LoVo (cell line): ENCODE measurements at places on chromosomes 1 and 21.

GRCh38 chr1:167938080-167938636, 1.3 kb upstream of the MPC2 start:
- DNase-seq = no peak

DNA sequence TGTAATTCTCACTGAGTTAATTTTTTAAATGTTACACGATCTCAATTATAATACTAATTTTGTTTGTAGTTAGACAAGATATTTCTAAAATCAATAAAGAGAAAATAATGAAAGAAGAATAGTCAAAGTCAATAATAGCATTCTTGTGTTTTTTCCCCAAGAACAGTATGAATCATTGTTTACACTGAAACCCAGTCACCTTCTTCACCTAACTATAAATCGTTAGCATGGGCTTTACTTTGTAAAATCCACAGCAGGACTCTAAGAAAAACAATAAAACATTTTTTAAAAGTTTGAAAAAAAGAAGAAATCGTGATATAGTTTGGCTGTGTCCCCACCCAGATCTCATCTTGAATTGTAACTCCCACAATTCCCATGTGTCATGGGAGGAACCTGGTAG, 234.6 kb upstream of the LYPLAL1 start:
- DNase-seq = peak; percentile 2

DNA sequence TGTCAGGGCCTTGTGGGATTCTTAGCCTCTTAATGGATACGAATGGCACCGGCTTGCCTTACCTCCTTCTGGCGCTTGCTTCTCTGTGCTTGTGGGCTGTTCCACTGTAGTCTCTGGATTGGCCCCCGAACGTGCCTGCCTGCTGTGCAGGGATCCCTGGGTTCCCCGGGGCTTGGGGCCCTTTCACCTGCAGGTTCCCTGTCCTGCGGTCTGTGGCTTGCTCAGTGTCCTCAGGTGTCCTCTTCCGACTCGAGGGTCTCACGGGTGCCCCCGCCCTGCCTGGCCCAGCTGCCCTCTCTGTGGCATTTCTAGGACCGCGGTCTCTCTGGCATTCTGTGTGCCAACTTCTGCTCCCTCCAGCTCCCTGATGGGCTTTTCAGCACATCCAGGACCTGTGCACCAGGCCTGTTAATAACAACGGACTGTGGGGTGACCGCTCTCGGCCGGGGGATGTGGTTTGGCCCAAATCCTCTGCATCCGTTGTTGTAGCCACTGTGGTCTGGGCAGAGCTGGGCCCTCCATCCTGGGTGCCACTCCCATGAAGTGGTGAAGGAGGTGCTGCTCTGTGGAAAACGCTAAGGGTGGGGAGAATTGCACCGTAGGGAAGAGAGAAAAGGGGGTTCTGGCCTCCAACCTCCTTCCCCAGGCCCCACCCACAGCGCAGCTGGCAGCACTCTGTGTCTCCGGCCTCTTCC, 12.4 kb downstream of the COL18A1 start:
- no peak for DNase-seq

- DNase-seq = no peak
These were observed 21.1 kb downstream of the PLA2G4A start for GRCh38 chr1:186849826-186850225.

- no peak for DNase-seq
These were observed 89.4 kb downstream of the SEC16B start for GRCh38 chr1:177880339-177880891.

DNA sequence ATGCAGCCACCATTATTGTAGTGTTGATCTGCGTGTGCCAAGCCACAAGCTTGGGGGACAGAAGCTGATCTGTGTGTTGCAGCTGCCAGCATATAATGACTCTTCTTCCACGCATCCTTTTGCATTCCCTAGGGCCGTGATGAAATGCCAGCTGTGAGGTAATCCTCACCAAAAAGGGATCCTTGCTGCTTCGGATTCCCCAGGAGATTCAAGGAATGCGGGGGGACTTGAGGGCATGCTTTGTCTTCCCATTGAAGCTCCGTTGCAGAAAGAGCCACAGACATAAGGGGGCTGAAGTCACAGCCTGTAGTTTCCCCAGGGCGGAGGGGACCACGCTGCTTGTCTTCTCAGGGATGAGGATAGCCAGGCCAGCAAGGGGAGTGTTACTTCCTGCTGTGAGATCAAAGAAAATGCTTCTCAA, 281.6 kb upstream of the FMN2 start:
- no peak for DNase-seq

DNA sequence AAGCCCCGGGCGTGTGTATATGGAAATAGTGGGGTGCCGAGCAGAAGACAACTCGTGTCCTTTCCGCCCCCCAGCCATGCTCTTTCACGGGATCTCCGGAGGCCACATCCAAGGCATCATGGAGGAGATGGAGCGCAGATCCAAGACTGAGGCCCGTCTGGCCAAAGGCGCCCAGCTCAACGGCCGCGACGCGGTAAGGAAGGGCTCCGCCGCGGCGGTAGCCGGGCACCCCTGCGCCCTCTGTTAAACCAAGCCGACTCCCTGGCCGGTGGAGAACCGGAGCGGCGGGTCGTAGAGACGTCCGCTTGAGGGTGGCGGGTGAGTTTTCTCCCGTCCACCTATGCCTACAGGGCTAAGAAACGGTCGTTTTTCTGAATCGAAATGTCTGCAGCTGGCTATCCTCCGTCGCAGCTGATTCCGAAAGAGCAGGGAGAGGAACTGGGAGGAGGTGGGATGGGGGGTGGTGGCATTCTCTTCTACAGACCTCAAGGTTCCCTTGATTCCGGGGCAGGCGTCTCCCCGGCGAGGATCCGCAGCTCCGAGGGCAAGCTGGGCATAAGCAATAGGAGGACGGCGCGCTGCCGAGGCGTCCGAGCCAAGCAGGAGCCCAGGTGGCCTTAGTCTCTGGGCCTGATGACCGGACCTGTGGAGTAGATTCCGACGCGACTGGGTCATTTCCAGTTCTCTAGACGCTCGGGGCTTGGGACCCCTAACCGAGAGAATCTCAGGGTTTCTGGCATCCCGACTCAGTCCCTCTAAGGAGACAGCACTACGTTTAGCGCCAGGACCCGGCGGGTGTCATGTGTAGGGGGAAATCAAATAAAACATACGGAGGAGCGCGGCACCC, 856 bp downstream of the LHX9 start:
- no peak for DNase-seq

DNA sequence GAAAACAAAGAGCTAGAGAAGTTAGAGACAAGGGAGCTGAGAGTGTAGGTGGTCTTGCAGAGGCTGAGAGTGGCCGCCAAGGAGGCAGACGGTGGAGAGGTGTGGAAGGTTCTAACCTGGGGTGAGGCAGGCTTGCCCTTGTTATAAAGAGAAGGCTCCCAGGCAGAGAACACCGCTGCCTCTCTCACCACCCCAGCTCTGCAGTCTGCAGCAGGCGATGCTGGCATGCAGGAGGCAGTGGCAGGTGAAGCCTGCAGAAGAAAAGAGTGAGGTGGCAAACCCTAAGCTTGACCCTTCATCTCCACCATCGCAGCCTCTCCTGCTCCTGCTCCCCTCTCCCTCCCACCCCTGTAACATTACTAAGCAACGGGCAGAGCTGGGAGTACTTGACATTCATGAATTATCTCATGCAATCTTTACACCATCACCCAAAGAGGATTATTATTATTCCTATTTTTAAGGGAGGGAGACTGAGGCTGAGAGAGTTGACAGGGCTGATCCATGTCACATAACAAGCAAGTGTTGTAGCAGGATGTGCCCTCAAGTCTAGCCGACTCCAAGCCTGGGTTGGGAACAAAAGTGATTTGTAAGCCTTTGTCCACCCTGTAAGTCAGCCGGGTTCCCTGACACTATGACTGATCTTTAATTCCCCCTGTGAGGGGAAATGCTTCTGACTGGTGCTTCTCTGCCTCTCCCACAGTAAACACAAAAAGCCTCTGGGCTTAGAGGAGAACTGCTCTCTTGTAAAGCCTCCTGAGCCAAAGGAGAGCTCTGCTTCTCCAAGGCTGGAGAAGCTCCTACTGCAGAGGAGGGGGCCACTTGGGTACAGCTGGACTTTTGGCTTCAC, 36.1 kb downstream of the KANK4 start:
- DNase-seq = no peak

GRCh38 chr1:85976516-85977205, 179.9 kb downstream of the COL24A1 start:
- DNase-seq = no peak

- DNase-seq = no peak
These were observed 29.0 kb downstream of the NFIA start for GRCh38 chr1:61111084-61112004.

DNA sequence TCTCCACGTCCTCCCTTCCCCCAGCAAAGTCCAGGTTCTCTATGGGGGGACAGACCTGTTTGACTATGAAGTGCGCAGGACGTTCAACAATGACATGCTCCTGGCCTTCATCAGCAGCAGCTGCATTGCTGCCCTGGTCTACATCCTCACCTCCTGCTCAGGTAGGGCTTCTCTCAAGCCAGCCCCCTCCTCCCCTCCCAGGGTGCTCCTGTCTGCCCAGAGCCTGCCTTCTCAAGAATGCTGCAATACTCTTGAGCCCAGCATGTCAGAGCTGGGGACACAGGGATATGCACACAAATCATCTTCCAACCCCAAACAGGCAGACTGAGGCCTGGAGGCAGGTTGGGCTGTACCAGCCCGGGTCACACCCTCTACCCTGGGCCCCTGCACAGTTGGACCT, 35.4 kb downstream of the DISP3 start:
- no peak for DNase-seq

- DNase-seq = no peak
These were observed 18.7 kb downstream of the MIER1 start for GRCh38 chr1:66943361-66943969.

DNA sequence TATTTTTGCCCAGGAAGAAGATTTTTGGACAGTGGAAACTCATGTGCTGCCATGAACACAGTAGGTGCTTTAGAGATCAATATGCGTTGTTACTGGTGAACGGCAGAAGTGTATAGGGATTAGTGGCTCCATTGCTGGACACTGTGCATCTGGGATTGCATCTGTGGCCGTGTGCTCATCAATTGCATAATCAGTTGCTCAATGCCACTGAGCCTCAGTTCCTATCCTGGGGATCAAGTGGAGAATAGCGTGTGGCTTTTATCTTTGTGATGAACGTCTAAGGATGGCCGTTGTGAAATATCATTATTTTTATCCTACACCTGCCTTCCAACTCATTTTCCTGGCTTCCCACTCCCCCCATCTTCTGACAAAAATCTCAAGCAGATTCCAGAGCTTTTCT, 5.4 kb downstream of the TNN start:
- DNase-seq = no peak

DNA sequence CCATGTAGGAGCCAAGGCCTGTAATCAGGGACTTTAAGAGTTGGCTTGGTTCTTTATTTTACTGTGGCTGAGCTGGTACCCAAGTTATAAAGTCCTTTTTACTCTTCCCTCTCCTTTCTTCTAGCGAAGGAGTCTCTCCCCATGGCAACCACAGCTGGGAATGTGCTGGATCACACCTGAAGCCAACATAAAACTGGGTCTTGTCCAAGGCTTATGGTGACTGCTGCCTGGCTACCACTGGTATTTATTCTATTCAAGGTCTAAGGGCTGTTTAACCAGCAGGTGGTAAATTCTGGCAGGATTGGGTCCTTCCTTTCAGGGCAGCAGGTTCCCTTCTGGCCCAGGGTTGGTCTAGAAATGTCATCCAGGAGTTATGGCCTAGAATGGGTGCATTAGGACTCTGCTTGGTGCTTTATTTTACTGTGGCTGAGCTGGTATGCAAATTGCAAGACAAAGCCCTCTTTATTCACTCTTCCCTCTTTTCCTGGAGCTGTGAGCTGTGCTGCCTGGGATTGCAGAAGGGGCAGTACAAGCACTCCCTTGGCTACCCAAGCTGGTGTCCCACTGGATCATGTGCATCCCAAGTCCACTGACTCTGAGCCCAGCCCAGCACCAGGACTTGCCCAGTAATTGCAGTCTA, 26.6 kb downstream of the SLC22A15 start:
- no peak for DNase-seq

DNA sequence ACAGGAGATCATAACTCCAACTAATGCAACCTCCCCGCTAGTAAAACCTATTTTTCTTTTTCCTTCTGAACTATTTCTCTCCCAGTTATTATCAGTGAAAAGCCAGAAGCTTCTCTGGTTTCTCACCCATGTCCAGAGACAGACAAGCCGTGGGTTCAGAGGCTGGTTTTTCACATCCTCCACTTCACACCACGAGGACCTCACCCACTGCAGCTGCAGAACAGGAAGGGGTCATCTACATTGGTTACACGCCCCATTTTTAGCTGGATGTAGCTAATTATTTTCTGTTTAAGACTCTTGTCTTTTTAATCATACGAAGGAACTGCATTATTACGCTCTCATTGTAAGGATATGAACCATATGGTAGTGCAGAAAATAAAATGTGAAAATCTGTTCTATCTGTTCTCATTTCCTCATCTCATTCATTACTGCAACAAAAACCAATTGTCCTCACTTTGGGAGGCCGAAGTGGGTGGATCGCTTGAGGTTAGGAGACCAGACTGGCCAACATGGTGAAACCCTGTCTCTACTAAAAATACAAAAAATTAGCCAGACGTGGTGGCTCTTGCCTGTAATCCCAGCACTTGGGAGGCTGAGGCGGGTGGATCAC, 39.1 kb upstream of the CLDN14 start:
- DNase-seq = no peak

DNA sequence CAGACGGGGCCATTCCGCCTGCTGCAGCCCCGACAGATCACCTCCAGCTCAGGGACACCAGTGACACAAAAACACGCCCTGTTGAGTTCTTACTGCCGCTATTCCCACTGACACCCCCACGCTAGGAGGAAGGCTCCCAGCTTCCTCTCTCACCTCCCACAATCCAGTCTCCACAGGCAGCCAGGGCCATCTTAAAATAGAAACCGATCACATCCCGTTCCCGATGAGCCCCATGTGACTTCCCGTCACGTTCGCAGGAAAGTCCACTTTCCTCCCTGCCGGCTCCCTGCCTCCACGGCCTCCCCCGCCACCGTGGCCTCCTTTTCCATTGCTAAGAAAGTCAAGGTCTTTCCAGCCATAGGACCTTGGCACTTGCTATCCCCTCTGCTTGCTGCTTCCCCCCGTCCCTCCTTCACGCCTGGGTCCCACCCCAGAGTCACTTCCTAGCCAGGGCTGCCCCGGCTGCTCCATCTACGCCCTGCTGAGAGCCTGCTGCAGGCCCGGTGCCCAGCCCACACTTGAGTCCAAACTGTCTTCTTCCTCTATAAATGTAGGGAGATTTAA, 24.0 kb upstream of the DDOST start:
- no peak for DNase-seq

GRCh38 chr1:28756846-28757245, 20.1 kb downstream of the YTHDF2 start:
- DNase-seq = no peak

DNA sequence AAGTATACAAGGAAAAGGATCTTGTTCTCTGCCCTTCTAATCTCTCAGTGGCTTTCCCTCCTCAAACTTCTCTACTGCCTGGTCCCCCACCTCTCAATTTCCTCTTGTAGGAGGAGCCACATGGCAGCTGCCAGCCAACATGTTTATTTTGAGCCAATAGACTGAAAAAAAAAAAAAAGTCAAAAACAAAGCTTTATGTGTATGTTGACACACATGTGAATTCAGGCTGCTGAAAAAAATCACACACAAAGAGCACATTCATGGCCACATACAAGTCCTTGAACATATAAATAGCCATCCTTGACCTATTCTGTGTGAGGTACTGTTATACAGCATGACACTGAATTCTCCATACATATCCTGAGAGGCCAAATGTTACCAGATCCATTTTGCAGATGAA, 3.7 kb downstream of the PTPN14 start:
- no peak for DNase-seq
